Dermis blood vessel endothelial cell (primary cell): ENCODE measurements at places on chromosomes 6 and 20. TPM values are rescaled to one million over a fixed set of nuclear protein-coding genes. Genes with fewer than 3 reads are reported as not detected.

The UBE2C gene
- 9.9 and 30.2 TPM in 2 replicates for total RNA-seq

The TBX18 gene
- total RNA-seq = 0.68 and 1.7 TPM in 2 replicates

The CLPSL1 gene
- total RNA-seq = not detected in 2 replicates

DNA sequence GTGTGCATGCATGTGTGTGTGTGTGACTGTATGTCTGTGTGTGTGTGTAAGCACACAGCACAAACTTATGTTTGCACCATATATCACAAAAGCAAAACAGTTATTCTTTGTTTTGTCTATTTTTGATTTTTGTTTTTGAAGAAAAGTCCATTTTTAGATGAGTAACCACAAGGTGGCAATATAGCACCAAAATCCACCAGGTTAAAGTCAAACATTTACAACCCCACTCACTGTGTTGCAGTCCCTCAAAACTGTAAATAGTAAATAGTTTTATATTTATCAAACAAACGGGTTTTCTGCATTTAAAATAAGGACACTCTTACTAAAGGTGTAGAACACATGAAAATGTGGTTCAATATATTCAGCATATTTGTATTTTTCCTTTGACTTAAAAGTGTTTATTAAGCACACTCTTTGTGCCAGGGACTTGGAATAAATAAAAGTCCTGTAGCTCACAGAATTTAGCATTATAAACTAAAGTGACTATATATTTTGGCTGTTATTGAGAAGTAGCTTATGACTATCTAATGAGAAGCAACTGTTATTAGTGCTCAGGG, 118.5 kb downstream of the GFRAL start:
- peak; percentile 63 for DNase-seq
